ENCODE measurements at places on chromosomes 2 and 18.

DNA sequence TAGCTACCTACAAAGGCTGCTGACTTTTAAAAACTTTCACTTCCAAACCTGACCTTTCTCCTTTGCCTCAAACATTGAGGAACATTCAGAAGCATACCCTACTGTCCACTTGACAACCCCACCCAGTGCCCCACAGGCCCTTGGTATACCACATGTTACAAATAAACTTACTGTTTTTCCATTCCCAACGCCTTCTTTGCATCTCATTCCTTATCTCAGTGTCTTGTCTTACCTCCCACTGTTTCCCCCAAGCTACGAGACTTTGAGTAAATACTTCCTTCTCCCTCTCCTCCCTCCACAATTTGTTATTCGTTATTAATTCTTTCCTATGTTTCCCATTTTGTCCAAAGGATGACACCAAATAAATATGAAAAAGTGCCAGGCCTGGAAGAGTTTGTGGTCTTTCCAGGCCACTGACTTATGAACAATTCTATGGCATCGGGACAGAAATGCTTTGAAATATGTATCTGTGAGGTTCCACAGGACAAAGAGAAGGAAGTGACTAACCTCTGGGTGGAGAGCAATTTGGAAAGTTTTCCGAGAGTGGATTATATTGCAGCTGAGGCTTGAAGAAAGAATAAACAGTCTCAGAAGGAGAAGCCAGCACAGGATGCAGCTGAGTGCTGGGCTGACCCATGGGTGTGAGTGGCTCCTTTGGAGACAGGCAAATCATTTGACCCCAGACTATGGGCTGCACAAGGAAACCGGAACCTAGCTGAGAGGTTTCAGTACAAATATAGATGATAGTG, 409.0 kb downstream of the LPIN1 start:
- DNase-seq, result no peak

DNA sequence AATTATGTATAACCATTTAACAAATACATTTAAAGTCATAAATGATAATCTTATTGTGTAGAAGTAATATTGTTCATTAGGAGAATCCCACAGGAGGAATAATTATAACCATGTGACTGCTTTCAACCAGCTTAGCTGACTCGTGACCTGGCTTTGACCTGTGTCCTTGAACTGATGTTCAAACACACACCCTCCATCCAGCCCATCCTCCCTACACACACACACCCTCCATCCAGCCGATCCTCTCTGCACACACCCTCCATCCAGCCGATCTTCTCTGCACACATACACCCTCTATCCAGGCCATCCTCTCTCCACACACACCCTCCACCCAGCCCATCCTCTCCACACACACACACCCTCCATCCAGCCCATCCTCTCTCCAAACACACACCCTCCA, 83.5 kb downstream of the EIPR1 start:
- no peak for DNase-seq

DNA sequence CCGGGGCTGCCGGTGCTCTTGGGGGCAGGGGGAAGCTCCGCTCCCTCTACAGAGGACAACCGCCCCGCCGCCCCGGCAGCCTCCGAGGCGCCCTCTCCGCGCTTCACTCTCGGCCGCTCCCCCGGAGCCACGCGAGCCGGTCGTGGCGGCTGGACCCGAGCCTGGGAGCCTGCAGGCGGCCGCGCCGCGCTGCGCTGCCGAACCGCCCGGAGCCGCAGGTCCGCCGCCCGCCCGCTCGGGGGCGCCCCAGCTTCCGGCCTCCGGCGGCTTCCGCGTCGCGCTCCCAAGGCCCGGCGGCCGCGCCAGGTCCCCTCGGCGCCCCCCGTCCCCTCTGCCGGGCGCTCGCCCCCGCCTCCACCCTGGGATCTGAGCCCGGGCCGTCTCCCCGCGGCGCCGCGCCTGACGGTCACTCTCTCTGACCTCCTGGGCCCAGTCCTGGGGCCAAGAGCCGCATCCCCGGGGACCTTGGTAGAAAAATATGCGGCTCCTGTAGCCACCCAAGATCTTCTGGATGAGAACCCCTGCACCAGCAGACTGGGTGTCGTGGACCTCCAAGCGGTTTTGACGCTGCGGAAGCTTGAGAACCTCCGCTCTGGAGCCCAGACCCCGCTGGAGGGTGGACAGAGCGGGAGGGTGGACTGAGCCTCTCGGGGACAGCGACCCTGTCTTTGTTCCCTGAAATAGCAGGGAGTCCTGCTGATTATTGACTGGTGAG, 44.3 kb downstream of the SERTAD2 start:
- DNase-seq, result no peak

DNA sequence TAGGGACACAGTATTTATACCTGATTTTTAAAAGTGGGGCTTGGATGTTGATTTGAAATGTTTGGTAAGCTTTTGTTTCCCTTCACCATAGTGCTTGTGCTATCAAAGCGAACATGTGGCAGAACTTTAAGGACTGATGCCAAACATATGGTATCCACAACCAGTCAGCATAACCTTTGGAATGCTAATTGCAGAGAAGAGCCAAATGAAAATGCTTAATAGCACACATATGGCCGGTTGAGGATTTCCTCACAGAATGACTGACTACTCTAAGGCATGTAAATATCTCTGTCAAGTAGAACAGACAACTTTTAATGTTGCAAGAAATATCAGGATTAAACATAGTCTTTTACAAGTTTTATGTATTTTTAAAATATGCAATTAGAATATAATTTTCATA, 120.9 kb upstream of the COL3A1 start:
- DNase-seq, result no peak

GRCh38 chr2:200470230-200470629, 39.6 kb downstream of the KCTD18 start:
- no peak for DNase-seq

GRCh38 chr2:240597419-240598181, 11.1 kb downstream of the CAPN10 start:
- no peak for DNase-seq

GRCh38 chr2:164933671-164934189, 21.6 kb downstream of the SLC38A11 start:
- DNase-seq, result no peak

GRCh38 chr2:98522854-98523253, 78.2 kb downstream of the INPP4A start:
- no peak for DNase-seq

- DNase-seq, result no peak
Observed at GRCh38 chr2:171487201-171487600, 35.1 kb upstream of the CYBRD1 start.

GRCh38 chr2:98039085-98039756, 43.5 kb upstream of the TMEM131 start:
- no peak for DNase-seq

- no peak for DNase-seq
Observed at GRCh38 chr18:40326985-40327384, 1628.0 kb upstream of the PIK3C3 start.

- peak; percentile 36 for DNase-seq
Observed at GRCh38 chr2:46970334-46971288, 55.0 kb upstream of the MCFD2 start.

- no peak for DNase-seq
Observed at GRCh38 chr2:152186262-152186661, 10.7 kb upstream of the STAM2 start.

DNA sequence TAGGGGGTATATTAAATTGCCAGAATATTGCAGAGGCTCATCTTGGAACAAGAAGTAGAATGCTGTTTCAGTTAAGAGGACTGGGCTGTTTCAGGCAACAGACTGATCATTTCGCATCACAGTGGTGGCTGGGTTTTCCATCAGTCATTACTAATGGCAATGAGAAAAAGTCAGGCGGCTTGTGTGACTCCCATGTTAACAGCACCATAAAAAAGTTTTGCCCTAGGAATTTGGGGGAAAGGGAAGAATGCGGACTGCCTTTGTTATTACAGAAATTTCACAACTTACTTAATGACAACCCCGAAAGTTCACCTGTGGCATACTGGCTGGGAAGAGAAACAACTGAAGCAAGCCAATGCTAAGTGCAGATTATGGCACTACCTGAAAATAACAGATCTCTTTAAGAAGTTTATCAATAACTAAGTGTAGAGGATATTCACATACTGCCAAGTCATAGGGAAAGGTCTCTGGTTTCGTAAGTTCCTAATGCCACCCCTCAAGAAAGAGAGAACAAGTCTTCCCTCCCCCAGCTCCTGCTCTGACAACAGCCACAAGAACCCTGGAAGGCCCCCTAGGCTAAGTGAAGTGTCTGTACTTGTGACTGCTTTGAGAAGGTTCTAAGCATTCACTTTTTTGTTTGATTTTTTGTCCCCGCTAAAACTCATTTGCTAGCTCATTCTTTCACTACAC, 40.5 kb upstream of the AP1S3 start:
- DNase-seq, result no peak

- peak; percentile 27 for DNase-seq
Observed at GRCh38 chr2:95328358-95329125, 31.4 kb downstream of the KCNIP3 start.

DNA sequence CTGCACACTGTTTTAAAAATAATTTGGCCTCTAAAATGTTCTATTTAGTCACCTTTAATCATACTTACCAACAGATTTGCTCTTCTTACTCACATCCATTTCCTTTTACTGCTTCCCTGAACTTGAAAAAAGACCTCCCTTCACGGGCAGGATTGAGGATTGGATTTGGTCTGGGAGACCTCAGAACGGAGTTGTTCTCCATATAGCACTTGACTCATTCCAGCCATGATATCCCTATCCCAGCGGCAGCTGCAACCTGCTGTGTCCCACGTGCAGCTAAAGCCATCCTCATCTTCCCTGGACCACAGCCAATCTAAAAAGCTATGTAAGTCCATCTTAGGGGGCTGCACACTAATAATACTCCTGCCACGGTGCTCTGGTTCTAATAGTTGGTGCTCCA, 97.0 kb upstream of the PTPRM start:
- no peak for DNase-seq

- no peak for DNase-seq
Observed at GRCh38 chr2:207472343-207473048, 57.3 kb upstream of the CREB1 start.

GRCh38 chr2:68182902-68183301, 25.2 kb downstream of the PNO1 start:
- no peak for DNase-seq

DNA sequence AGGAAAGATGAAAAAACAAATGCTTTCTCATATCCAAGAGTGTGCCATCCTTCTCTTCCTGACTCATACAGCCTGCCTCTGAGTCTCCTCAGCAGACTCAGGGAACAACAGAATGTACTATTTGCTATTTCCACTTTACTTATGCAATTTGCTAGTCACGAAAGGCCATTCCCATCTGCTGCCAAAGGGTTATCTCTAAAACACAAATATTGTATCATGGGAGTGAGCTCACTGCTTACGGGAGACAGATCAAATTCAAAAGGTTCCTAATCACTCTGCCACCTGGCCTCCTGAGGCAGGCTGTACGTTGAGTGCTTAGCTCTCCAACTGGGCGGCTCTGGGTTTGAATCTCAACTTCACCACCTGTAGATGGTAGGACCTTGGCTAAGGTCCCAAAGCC, 92.0 kb downstream of the GAREM1 start:
- DNase-seq, result no peak

- DNase-seq, result no peak
Observed at GRCh38 chr2:105774781-105775337, 30.1 kb downstream of the NCK2 start.

DNA sequence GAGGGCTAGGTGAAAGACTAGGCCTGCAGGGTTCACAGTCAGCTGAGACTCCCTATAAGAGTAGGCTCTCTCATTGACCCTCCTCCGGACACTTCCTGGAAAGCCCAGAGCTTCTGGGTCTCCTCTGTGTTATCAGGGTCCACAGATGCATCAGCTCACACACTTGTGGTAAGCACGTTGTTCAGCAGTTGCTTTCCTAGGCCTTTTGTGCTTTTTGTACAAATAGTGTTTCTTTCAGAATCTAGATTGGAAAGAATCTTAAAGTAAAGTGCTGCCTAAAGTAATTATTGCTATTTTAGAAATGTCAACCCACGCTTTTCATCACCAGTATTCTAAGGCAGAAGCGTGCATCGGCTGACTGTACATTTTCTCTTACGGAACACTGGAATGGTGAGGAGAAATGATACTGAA, 15.5 kb downstream of the SLC9A2 start:
- DNase-seq, result no peak

DNA sequence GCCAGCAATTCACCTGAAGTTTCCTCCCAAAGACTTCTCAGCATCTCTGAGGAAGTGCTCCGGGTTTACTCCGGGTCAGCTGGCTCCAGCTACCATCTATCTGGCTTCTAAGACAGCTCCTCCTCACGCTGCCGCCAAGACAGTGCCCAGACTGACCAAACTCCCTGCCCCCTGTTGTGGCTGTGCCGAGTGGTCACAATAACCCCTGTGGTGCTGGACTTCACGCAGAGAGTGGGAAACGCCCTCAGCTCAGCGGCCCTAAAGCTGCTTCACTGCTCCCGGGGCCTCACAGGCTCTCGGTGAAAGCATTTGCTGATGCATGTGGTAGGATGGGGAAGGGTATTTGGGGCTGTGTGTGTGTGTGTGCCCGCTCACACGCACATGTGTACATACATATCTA, 154.8 kb upstream of the ZNF236 start:
- no peak for DNase-seq

DNA sequence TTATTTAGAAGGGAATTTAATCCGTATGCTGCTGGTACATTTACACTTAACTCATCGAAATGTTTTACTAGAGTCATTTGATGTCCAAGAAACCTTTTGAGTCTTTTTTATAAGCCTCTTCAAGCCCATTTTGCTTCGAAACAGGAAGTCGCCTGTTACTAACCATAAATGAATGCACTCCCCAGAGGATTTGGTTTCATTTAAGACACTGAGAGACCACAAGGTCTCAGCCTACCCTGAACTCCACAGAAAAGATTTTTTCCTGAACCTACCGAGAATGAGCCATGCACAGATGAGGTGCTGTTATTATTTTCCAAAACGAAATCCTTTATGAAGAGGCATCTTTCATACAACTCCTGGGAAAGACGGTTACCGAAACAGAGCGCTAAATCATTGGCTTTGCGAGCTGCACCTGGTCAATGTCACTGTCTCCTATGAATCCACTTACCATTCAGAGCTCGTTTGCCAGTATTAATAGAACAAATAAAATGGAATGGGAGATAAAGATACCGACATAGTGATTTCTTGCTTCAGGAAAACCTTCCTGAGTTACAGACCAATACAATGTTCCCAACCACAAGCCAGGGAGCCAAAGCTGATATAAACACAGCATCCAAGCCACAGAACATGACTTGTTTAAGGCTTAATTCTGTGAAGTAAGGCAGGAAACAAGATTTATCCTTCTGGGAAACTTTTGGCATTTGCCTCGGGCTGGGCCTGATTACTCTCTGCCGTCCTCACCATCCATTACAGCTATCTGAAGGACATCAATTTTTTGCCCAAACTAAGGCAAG, 382.1 kb downstream of the OSR1 start:
- DNase-seq, result peak; percentile 6

GRCh38 chr2:113058998-113059960, at the start of gene IL36RN:
Gene IL36RN (plus strand): TSS chr2:113059198. CDS start chr2:113059439, 241 bp downstream.
- DNase-seq, result no peak

Data from kidney glomerular epithelial cell (primary cell).